ENCODE measurements at places on chromosomes 5 and 9. TPM values are rescaled to one million over a fixed set of nuclear protein-coding genes. Genes with fewer than 3 reads are reported as not detected.

SPINK4 gene
- not detected for polyA plus RNA-seq

SUSD3 gene
- 2.0 TPM for polyA plus RNA-seq

SPATA24 gene
- 5.4 TPM for polyA plus RNA-seq

GAPT gene
- 4.9 TPM for polyA plus RNA-seq

MAPKAP1 gene
- polyA plus RNA-seq: 63.0 TPM

OBP2B gene
- polyA plus RNA-seq: not detected

ANKRD33B gene
- polyA plus RNA-seq: 0.50 TPM

SLC6A19 gene
- polyA plus RNA-seq: 0.13 TPM

ABCA1 gene
- 1.9 TPM for polyA plus RNA-seq

PLCXD3 gene
- 2.3 TPM for polyA plus RNA-seq

TAS2R1 gene
- polyA plus RNA-seq: not detected

LRRC19 gene
- not detected for polyA plus RNA-seq

CARTPT gene
- polyA plus RNA-seq: not detected

LCN15 gene
- polyA plus RNA-seq: not detected

NINJ1 gene
- 35.0 TPM for polyA plus RNA-seq

PCDHB3 gene
- 0.31 TPM for polyA plus RNA-seq
